ENCODE measurements at places on chromosomes 7 and 10.

GRCh38 chr10:72274730-72275350 is 1.1 kb downstream of the DDIT4 start:
- no peak for DNase-seq

GRCh38 chr10:15254808-15255648 is 86.5 kb upstream of the NMT2 start:
- DNase-seq, result no peak

- DNase-seq, result no peak
These were observed 193.3 kb downstream of the RAMP3 start for GRCh38 chr7:45350896-45351295.

DNA sequence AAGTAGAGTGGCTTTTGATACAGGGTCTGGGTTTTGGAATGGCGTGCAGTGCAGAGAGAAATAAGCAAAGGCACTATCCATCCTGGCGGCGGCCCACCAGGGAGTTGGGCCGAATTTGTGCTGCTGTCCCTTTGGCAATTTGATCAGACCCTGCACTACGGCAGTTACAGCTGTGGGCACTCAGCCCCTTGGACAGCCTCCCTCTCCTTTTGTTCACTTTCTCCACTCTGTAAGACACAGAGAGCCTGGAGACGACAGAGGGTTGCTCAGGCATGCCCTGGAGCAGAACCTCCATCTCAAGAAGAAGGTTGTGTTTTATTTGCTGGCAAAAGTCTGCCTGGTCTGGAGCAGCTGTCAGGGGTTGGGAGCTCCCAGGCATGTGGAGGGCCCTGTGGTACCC is 55.8 kb downstream of the LHPP start:
- no peak for DNase-seq

DNA sequence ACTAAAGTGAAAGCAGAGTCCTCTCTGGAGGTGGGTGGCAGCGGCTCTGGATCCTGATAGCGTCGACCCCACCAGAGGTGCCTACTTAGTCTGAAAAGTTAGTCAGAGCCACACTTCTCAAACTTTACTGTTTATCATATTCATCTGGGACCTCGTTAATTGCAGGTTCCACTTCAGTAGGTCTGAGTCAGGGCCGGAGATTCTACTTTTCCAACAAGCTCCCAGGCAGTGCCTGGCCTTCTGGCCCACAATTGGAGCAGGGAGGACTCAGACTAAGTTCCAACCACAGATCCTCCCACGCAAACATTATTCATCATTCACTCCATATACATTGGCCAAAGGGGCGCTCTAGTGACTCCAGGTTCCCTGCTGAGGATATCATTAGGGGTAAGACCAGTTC is 78.1 kb downstream of the VSTM4 start:
- no peak for DNase-seq

GRCh38 chr10:5557040-5557721 is 32.4 kb downstream of the CALML3 start:
- DNase-seq, result no peak

DNA sequence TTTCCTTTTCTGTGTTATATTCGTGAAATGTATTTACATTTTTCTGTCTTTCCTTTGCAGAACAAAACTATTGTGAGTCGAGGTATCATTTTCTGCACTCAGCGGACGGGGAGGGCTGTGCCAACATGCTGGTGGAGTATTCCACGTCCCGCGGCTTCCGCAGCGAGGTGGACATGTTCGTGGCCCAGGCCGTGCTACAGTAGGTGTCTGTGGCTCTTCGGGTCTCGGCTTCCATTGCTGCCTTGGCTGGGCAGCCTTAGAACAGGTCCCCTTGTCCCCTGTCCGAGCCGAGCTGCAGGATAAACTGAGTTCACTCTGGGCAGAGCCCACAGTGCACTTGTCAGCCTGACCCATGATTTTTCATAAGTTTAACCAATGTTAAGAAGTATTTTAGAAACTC is 14.5 kb downstream of the GET4 start:
- no peak for DNase-seq

- no peak for DNase-seq
These were observed 127.5 kb downstream of the PARD3 start for GRCh38 chr10:34687434-34688210.

DNA sequence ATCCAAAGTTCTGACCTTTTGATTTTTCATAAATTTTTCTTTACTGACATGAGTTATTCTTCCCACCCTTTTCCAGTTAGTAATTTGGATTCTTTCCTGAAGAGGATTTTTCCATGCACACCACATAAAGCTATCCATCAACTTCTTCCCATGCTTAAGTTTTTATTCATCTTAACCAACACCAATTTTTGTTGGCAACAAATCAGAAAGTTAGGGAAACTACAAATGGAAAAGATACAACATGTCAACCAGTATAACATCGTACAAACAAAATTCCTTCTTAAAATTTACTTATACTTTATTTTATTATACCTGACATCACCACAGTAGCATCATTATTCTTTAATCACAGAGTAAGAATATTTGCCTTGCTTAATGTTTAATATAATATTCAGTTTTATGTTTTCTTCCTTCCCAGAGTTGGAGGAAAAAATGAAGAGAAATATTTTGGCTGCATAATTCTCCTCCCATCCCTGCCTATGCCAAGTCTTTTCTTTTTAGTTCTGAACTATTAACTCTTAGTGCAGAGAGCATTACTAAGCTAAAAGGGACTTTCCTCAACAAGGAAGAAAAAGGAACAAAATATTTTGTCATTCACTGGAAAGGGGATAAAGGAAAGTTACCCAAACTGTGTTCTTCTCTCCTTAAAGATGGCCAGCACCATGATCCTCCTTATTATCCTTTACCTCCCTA is 67.5 kb upstream of the MEOX2 start:
- no peak for DNase-seq

- DNase-seq, result no peak
These were observed 42.3 kb upstream of the SGCE start for GRCh38 chr7:94698275-94698674.

DNA sequence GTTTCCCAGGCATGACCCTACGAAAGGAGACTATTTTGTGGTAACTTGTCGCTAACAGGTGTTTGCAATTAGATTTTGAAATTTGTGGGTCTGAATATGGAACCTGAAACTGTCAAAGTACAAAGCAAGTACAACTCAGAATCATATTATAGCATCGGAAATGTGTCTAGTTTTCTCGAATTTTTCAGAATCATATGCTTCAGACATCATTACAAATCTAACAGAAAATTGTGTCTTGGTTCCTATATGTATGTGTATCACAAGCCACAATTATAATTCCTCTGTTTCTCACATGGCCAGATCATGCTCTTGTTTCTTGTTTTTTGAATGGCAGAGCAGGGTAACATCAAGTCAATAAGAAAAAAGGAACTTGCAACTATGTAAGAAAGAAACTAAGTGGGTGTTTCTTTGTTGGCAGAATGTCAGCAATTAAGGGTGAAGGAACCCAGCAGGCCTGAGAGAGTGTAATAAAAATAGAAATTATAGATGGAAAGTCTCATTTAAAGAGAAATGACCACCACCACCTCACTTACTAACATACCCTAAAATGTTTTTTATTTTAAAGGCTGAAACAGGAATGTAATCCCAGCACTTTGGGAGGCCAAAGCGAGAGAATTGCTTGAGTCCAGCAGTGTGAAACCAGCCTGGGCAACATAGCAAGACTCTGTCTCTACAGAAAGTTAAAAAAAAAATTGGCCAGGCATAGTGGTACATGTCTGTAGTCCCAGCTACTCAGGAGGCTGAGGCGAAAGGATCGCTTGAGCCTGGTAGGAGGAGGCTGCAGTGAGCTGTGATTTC is 51.3 kb downstream of the PRTFDC1 start:
- no peak for DNase-seq

DNA sequence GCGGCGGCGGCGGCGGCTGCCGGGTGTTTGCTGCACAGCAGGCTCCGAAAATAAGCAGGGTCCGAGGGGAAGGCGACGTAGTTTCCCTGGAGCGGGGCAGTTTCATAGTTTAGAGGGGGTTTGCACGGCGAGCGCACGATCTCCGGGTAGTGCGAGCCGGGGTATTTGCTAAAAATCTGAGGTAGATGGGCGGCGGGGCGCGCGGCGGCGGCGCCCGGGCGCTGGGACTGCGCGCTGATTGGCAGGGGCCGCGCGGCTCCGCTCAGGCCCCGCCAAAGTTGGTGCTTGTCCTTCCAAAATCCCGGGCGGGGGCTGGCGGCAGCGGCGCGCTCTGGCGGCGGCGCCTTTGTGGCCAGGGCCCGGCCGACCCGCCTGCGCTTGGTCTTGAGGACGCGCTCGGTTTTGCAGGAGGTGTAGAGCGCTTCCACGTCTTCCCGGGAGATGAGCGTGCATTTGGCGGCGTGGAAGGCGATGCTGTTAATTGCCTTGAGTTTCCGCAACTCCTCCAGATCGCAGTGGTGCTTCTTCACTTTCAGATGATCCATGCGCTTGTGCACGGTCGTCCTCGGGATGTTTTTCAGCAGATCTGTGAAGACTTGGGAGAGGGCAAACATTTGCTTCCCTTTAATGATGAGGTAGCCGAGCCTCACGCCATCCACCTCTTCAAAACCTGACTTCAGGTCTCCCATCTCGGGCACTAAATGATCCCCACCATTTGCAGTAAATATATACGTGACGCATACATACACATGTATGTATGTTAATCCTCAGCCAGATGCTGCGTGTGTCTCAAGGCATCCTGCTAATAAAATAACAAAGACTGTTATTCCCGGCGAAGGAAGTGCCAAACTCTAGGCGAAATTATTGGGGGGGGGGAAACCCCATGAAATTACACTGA is 8.1 kb downstream of the SKIDA1 start:
- no peak for DNase-seq

GRCh38 chr10:1274111-1274661 is 218.0 kb downstream of the WDR37 start:
- DNase-seq, result no peak

DNA sequence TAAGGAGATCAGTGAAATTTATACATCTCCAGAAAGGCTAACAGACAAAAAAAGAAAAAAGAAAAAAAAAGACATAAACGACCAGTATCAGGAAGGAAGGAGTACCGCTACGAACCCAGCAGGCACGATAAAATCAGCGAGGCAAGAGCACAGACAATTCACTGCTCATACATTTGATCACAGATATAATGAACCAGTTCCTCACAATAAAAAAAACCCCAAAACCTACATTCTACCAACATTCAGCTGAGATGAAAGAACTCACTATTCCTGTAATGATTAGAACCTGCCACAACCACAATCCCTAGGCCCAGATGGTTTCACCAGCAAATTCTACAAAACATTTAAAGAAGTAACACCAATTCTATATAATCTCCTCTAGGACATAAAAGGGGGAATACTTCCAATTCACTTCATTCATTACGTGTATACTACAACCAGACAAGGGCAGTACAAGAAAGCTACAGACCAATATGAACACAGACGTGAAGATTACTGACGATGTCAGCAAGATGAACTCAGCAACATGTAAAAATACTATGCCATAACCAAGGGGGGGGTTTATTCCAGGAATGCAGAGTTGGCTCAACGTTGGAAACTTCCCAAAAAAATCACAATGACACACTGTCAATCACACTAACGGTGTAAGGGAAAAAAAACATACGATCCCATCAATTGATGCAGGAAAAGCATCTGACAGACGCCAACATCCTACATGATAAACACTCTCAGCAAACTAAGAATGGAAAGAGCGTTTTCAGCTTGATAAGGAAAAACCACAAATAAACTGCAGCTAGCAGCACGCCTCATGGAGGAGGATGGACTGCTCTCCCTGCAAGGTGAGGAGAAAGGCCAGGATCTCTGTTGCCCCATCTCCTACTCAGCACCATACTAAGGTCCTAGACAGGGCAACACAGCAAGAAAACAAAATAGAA is 256.2 kb downstream of the ELFN1 start:
- no peak for DNase-seq

DNA sequence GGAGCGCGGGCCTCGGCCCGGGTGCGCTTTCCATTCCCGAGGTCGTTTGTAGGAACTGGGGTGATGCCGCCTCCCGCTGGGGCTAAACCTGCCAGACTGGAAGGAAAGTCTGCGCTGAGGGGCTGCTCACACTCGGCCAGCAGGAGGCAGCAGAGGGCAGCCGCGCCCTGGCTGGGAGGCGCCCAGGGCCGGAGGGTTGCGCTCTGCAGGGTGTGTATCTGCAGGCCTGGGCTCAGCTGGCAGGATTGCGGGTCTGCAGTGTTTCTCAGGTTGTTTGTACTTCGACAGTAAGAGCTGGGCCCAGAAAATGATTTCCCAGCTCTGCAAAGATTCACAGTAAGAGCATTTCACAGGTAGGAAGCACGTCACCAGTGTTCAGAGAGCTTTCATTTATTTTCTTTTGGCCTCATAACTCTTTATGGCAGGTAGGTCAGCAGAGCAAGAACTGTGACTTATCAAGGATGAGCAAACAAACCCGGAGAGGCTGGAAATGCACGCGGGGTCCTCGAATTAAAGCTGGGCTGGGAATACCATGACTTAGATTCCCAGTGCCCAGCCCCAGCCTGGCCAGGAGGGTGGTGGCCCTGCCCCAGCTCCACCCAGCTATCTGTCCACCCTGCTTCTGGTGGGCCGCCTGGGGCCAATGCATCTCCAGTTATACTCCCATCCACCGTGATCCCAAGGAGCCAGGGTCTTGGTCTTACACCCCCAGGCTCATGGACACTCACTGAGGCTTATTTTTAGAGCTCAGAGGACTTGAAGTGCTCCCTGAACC is 15.2 kb upstream of the PPP2R2D start:
- DNase-seq, result no peak

DNA sequence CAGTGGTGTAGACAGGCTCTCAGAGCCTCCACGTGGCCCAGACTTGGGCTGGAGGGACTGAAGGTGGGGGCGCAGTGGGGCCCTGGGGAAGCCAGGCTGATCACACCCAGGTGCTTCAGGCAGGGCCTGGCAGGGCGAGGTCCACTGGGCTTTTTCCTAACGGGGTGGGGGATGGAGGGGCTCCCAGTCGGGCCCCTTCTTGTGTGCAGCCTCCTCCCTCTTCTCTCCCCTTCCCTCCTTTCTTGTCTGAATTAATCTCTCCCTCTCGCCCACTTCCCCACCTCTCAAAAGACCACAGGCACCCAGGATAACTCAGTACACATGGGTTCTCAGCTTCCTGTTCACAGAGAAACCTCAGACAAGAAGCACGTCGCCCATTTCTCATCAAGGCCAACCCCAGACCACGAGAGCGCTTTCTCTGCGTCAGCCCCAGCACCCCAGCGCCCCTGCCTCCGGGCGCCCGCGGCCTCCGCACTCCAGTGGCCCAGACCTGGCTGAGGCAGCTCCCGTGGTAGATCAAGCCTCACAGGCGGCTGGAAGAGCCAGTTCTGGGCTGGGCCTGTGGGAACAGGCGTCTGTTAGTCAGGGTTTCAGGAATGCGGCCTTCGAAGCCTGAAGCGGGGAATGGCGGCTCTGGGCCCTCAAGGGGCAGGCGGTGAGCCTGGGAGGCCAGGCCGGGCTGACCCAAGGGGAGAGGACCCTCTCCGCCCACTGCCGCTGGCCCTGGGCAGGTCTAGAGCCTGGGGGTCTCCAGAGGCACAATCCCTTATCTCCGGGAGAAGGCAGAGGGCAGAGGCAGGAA is 50.6 kb downstream of the PWWP2B start:
- DNase-seq, result no peak

DNA sequence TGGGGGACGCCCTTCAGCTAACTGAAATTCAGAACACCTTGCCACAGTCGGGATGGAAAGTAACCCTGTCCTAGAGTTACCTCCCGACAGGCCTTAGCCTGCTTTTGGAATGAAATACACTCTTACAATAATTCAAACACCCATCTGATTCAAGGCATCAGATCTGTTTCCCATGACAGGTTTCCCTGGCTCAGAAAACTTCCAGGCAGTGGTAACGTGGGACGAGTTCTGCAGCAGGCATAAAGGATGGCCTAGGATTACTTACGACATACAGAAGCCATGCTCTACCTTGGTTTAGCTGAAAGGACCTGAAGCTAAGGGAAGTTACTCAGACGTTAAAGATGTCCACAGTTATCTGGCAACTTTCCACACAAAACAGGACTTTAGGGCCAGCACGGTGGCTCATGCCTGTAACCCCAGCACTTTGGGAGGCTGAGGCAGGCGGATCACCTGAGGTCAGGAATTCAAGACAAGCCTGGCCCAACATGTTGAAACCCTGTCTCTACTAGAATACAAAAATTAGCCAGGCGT is 5.0 kb downstream of the PAXIP1 start:
- no peak for DNase-seq
